Stimulated activated CD8-positive, alpha-beta memory T cell treated with anti-CD3 and anti-CD28 coated beads, Interleukin-7, amount 100 ng/mL, for 4 hours (primary cell): ENCODE measurements at places on chromosomes 16 and 17.

DNA sequence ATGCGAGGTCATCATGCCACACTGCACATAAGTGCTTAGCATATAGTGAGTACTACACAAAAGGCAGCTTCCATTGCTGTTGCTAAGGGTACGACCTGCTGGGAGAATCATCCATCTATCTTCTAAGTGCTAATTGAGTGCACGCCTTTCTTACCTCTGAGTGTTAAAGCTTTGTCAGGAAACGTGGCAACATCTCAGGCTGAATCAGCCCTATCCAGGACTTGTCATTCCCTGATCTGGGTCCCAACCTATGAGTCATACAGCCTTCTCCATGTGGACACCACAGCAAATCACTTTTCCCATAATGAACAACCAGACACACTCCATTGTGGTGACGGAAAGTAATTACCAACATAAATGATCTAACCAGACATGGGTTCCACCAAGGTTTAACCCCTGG, 201.1 kb upstream of the MAF start:
- DNase-seq, result no peak

- DNase-seq, result no peak
Observed at GRCh38 chr16:25747160-25747758, 55.5 kb downstream of the HS3ST4 start.

DNA sequence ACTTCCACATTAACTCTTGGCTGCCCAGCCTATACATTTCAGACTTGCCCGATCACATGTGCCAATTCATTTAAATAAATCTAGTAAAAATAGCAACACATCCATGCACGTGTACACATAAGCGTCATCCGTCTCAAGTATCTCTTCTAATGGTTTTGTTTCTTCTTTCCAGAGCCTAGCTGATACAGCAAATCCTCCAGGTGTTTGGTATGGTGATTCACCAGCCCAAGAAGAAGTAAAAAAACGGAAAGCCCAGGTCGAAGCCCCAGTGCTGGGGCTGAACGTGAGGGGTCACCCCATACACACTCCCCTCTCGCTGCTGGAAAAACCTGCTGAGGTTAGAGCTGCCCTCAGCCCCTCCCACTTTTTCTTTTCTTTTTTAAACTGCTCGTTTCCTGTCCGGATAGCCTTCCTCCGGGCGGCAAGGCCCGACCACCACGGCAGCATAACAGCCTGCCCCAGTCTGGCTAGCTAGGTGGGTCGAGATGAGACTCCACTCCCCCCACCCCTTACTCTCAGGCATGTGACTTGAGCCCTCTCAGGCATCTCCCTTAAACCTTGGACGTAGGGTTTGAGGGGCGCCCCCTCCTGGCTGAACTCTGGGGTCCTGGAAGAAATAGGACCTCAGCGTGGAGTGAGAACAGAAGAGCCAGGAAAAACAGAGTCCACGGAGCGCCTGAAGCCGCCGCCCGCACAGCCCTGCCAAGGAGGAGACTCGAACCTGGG, 13.9 kb upstream of the OR1F1 start:
- DNase-seq, result no peak

- DNase-seq, result no peak
Observed at GRCh38 chr17:8372422-8372821, 4.1 kb downstream of the KRABD2 start.

- DNase-seq, result no peak
Observed at GRCh38 chr17:17395246-17395802, 81.5 kb upstream of the MED9 start.

GRCh38 chr17:78522031-78522809, 55.0 kb downstream of the DNAH17 start:
- DNase-seq, result no peak

- DNase-seq, result no peak
Observed at GRCh38 chr17:32503251-32504165, 16.7 kb downstream of the CDK5R1 start.

- no peak for DNase-seq
Observed at GRCh38 chr17:42514279-42514678, 21.8 kb upstream of the NAGLU start.

- DNase-seq, result no peak
Observed at GRCh38 chr17:50764734-50765149, 2.6 kb downstream of the ANKRD40CL start.

DNA sequence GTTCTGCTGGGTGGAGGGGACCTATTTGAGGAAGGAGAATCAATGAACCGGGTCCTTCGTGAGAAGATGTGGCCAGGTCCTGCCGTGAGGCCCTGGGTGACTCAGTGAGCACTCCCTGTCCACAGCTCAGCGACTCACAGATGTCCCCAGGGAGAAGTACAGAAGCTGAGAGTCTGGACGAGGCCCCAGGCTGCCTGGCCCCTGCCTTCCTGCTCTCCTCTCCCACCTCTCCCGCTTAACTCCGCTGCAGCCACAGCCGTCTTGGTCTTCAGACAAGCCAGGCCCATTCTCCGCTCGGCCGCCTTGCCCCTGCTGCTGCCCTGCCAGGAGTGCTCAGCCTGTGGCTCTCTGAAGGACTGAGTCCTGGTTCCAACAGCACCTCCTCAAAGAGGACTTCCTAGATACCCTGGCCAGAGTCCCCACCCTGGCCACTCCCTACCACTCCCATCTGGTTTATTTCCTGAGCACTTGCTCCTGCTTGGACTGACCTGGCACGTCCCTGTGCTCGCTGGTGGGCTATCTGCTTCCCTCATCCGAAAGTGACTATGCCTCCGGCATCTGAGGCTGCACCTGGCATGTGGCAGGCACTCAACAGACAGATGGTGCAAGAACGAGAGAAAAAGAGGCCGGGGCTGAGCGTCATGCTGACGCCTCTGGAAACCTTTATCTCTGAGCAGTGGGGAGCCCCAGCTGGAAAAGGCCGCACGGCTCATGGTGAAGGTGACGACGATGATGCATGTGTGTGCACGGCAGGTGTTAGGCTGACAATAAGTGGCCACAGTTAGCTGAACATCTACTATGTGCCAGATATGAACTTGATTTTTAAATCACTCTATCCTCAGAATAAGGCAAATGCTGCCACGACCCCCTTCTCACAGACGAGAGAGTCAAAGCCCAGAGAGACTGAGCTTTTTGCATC, 9.2 kb upstream of the TNFRSF13B start:
- DNase-seq, result no peak

DNA sequence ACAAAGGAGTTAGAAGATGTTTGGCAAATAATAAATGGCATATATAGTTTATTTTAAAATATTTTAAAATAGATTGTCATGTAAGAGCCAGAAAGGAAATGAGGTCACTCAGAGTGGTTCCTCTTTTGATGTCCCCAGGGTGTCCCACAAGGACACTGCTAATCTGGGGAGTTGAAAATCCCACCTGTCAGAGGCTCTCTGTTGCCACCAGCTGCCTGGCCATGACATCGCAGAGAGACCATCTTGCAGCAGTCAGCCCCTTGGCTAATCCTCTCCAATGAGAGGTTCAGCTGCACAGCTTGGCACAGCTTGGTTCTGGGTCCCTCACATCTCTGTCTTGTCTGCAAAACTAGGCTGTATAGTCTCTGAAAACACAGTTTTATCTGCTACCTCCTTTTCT, 11.0 kb upstream of the RBFOX1 start:
- no peak for DNase-seq

GRCh38 chr17:17156107-17156506, 50.0 kb downstream of the PLD6 start:
- no peak for DNase-seq

DNA sequence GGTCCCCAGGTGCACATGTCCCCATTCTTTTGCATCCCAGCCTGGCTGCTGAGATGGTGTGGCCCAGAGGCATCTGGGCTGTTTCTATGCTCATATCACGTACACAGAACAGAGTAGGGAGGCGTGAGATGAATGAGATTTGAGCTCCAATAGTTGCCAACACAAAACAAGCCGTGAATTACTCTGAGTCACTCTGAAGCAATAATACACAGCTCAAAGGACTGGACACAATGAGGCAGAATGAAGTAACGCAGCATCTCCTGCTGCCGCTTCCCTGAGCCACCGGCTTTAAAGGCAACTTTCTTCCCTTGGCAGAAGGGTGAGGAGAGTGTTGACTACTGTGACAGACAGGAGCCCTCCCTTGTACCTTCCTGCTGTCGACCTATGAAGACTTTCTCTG, 33.9 kb upstream of the CLEC18B start:
- no peak for DNase-seq

GRCh38 chr17:7496470-7497183, 12.5 kb downstream of the POLR2A start:
- no peak for DNase-seq

DNA sequence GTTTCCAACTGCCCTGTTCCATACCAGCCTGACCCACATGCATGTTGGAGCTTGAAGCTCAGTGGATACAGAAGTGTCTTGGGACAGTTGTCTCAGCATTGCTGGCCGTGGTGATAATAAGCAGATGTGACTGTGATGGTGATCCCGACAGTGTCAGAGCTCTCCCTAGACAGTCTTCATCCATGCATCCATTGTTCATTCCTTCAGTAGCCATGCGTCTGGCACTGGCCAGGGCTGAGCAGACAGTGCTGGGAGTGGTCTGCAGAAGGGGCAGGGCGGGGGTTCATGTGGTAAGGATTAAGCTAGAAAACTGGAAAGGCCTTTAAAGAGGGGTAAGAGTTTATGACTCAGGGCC, 68.1 kb downstream of the GNAO1 start:
- DNase-seq, result no peak

GRCh38 chr17:79819534-79820276, 19.5 kb downstream of the CBX4 start:
- DNase-seq, result no peak

DNA sequence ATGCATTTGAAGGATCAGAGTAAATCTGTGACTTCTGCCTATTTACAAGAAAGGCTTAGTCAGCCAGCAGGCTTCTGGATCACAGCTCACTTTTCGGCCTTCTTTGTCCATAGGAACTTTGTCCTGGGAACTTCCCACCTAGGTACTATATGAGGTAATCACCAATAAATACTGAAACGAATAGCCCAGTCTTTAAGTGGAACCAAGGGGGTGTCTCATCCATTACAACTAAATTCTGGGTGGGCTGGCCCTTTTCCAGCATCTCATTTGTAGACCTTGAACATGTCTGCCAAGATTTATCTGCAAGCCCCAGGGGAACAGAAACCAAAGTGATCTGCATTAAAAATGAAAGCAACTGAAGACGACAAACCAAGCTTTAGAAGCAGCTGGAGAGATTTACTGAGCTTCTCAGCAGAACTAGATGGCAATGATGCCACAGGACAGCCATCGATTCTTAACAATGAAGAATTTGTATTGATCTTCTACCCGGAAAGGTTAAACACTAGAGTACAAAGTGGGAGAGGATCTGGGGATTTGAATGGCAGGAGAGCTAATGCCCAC, 55.5 kb downstream of the SNX11 start:
- no peak for DNase-seq
